ENCODE measurements at places on chromosomes 1 and 21.

- no peak for DNase-seq
Measured at GRCh38 chr21:42032968-42033367, 22.8 kb upstream of the ZBTB21 start.

DNA sequence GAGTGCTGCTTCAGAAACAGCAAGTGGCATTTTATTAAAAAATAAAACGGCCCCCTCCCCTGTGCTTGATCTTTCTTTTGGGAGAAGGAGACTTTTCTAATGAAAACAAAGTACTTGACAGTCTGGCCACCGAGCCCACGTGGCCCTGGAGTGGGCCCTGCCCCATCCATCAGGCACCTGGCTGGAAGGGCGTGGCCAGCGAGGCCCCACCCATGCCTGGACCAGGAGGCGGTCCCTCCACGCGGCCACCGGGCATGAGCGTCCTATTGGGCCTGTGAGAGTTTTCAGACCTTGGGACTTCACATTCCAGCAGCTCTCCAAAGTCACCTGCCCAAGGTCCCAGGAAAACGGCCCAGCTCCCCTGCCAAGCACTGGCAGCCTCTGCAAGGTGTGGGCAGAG lies 144.7 kb downstream of the CASZ1 start:
- no peak for DNase-seq

DNA sequence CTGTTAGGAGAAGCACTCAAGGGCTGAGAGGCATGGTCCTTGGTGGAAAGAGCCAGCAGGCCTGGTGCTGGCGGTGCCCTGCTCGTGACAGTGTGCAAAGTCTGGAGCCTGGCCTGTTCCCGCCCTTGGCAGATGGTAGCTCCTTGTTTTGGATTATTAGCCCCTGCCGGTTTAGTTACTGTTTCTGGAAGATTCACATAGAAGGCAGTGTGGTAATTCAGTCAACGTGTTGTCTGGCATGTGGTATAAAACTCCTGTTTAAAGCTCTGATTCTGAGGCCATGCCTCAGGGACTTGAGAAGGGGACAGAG lies 6.8 kb downstream of the PKNOX1 start:
- DNase-seq: no peak

GRCh38 chr1:27130798-27131197 lies 24.1 kb downstream of the SLC9A1 start:
- DNase-seq: no peak

- DNase-seq: no peak
Measured at GRCh38 chr1:37152491-37152890, 118.2 kb upstream of the GRIK3 start.

- no peak for DNase-seq
Measured at GRCh38 chr1:61130338-61131000, 48.1 kb downstream of the NFIA start.

- DNase-seq: no peak
Measured at GRCh38 chr1:199174336-199174735, 535.5 kb downstream of the PTPRC start.

- DNase-seq: no peak
Measured at GRCh38 chr1:94324178-94324544, 86.8 kb upstream of the ARHGAP29 start.

DNA sequence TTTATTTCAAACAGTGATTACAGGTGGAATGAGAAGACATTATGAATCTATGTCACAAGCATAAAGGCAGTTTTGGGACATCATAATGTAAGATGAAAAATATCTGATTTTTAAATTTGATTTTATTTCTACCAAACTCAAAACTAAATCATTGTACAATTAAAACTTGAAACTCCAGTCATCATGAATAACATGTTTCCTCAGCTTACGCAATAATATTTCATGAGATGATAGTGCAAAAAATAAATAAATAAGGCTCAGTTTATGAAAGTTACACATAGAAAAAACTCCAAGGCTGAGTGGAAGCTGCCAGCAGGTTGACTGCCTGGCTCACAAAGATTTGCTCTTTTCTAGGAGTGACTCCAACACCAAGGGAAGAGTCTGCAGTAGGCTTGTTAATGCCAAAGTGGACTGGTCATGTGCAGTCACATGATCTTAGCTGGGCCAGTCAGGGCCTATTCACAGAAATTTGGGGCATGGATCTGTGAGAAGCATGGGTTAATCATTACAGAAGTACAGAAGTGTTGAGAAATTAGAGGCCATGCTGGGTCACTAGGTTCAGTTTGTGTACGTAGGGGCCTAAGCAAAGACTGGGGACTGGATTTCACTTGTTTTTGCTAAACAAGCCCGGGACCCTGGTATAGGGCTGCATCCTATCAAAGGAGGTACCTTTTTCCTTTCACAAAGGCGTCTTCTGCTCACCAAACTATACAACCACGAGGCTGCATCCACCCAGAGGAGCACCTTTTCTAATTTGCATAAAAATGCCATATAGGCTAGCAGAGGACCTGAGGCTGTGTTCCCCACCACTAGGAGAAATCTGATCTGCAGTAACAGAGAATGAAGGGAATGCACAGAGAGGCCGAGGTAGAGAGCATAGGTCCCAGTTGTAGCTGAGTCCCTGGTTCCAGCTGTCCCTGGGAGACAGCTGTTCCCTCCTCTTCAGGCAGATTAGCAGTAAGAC lies 4.9 kb upstream of the ABCA4 start:
- DNase-seq: no peak

DNA sequence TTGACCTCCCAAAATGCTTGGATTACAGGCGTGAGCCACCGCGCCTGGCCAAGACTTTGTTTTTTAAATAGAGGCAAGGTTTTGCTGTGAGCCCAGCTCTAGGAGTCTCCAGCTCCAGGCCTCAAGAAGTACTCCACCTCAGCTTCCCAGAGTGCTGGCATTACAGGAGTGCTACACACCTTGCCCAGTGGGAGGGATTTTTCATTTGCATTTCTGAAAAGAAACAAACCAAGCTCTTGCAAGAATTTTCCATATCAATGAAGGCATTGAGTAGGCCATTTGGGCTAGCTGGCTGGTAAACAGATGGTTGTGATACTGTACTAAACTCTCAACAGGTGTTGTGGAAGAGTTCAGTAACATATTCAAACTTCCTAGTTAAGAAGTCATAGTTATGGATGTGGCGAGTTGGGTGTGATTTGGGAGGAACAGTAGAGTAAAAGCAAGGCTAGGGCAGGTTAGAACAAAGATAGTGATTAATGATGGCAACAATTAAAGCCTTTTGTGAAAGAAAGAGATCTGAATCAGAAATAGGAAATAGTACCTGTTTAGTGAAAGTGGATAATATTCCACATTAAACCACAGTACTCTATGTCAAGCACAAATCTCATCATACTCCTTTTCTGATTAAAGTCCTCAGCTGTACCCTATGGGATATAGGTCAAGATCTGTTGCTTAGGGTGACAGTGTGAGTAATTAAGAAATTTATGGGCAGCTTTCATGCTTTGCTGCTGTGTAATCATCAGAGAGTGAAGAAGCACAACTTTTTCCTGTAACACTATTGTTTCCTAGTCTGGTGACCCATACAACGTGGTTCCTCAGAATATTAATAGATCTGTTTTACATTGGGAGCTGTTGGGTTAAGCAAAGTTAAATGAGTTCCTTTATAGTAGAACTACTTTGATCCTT lies 10.7 kb downstream of the AKIRIN1 start:
- DNase-seq: no peak

DNA sequence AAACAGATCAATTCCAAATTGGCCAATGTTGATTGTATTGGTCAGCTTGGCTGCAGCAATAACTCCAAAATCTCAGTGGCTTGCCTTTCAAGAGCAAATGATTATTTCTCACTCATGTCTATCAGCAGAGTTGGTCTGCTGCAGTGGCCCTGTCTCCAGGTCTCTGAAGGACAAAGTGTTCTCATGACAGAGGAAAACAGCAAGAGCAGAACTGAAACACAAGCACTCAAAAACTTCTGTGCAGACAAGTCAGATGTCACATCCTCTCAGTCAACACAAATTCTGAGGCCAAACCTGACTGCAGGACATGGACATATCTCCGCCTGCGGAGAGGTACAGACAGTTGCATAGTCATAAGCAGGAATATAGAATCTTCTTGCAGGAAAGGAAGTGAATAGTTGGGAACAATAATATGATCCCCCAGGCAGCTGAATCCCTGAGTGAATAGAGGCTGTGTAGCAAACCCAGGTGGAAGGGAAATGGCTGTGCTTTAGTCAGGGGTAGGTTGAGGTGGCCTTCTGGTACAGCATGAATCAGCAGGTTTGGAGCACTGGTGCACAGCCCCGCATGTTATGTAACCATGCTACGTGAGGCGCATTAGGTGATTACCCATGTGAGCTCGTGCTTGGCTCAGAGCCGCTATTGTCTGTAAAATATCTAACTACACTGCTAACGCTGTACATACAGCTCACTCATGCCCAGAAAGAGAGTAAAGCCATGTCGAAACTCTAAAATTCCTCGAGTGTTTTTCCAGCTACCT lies 17.1 kb upstream of the UBE2U start:
- DNase-seq: no peak

GRCh38 chr1:17437580-17438317 lies 1.7 kb downstream of the RCC2 start:
- no peak for DNase-seq

GRCh38 chr21:17688912-17689874 lies 76.5 kb upstream of the BTG3 start:
- no peak for DNase-seq

DNA sequence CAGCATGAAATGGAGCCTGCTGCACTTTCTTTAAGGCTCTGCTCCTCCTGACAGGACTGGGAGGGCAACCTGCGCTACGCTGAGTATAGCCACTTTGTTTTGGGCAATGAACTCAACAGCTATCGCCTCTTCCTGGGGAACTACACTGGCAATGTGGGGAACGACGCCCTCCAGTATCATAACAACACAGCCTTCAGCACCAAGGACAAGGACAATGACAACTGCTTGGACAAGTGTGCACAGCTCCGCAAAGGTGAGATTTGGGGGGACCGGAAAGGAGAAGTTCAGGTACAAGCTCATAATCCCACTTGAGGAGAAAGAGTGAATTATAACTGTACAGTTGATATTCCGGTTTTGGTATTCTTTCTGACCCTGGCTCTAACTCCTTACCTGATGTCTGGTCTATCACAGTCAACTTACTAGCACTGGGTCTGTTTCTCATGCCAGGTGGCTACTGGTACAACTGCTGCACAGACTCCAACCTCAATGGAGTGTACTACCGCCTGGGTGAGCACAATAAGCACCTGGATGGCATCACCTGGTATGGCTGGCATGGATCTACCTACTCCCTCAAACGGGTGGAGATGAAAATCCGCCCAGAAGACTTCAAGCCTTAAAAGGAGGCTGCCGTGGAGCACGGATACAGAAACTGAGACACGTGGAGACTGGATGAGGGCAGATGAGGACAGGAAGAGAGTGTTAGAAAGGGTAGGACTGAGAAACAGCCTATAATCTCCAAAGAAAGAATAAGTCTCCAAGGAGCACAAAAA lies 5.4 kb downstream of the ANGPTL7 start:
- DNase-seq: no peak

- DNase-seq: no peak
Measured at GRCh38 chr1:182227864-182228547, 163.6 kb downstream of the GLUL start.

- DNase-seq: no peak
Measured at GRCh38 chr1:219668446-219668845, 55.5 kb upstream of the ZC3H11B start.

DNA sequence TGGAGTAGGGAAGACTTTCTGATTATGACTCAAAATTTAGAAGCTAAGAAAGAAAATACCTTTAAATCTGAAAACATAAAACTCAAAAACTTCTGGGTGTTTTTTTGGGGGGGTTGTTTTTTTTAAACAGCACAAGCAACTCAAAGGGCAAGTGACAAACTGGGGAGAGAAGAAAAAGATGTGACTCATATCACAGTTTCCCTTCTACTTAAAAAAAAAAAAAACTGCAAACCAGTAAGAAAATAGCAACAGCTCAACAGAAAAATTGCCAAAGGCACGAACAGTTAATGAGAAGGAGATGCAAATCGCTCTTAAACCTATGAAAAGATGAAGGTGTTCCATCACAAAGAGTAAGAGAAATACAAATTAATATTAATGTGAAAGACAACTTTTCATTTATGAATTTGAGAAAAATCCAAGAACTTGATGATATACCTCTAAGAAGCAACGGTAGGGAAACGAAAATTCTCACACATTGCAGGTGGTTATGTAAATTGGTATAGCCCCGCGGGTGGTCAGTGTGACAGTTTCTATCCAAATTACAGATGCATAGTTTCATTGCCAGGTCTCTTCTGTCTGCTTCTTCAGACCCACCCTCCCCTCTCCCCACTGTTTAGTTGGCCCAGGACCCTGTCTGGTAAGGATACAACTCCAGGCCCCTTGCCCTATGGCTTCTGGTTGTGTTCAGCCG lies 9.0 kb downstream of the IFNAR2 start:
- no peak for DNase-seq

GRCh38 chr1:243848165-243848857 lies 1.7 kb downstream of the AKT3 start:
- no peak for DNase-seq

DNA sequence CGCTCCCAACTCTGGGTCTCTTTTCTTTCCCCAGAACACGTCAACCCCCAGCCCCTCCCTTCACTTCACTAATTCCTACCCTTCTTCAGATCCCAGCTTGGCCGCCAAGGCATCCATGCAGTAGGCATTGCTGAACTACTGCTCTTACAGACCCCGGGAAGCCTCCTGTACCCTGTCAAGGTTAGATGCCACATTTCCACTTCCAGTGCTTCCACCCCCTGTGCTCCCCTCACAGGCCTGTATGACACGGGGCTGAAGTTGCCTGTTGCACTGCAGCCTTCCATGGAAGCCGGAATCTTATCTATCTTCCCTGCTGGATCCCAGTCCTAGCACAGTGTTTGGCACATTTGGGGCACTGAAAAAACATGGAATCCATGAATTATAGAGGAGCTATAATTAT lies 99.0 kb upstream of the SOD1 start:
- no peak for DNase-seq
